ENCODE measurements at places on chromosomes 6 and 20.
A peak's percentile ranks its signal among the peaks of the same experiment; 100 is the strongest.

DNA sequence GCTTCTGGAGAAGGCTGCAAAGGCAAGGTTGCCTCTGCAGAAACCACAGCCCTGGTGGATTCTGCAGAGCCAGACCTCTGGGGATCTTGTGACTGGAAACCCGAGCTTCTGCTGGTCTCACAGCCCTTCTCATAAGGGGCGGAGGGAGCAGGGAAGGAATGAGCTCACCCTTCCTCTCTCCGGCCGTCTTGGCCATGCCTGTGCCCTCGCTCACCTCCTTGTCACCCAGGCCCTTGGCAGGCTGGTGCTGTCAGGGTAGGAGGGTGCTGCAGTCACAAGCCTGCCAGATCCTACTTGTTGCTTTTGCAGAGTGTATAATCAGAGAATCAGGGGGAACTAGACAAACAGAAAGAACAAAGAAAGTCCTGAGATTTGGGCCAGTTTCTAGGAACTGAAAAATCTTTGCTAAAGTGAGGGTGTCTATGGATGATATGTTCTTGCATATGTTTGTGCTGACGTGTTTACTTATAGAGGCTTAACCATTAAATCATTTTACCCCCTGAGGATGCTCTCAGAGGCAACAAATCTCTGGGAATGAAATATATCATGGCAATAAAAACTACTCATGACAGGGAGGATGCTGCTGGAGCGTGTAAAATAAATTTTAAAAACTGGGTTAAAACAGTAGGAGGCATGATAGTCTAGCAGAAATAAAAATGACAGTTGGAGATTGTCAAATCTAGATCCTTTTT, 244.9 kb upstream of the SOX4 start:
- DNase-seq, result peak; percentile 45

DNA sequence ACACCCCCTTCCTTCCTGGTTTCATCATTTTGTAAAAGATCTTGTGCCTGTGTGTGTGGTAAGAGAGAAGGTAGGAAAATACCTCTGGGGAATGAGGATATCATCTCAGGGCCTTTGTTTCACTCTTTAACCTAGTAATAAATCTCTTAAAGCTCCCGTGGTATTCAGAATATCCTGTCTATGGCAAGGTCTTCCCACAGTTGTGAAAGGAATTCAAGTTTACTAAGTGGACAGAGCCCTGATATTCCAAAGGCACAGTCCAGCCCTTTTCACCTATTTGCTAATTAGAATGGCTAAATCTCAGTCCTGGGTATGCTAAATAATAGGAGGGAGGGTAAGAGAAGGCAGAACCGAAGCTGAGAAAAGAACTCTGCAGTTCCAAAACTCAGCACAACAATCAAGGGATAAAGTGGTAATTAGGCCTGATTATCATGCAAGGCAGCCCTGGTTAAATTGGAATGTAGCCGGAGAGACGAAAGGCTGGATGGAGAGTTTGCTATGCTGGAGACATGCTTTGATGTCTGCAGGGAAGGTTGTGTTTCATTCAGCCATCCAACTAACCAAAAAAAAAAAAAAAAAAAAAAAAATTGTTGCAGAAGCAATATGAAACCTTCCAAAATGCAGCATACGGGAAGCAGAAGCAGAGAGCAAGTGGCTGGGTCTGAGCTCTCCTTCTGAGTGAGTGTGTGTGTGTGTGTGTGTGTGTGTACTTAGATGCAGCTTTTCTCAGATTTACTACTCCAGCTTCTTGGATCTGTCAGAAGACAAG, 28.5 kb upstream of the PIM1 start:
- peak; percentile 38 for DNase-seq

DNA sequence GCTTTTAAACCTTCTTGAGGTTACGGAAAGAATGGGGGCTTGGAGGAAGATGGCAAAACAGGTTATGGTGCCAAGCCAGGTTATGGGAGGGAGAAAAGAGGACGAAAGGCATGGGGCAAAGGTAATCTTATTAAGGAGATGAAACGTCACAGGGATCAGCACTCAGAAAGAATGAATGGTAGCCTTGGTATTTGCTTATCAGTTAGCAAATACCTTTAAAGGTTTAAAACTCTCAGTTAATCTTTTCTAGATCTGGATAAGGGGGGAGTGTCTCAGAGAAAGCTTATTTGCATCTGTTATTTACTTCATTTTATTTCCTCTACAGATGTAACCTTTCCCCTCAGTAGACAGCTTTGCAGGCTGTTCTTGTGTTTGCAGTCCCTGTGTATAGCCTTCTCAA, 55.5 kb upstream of the EEF1E1 start:
- no peak for DNase-seq

GRCh38 chr6:36829919-36830544, 9.2 kb downstream of the CPNE5 start:
- DNase-seq, result no peak

DNA sequence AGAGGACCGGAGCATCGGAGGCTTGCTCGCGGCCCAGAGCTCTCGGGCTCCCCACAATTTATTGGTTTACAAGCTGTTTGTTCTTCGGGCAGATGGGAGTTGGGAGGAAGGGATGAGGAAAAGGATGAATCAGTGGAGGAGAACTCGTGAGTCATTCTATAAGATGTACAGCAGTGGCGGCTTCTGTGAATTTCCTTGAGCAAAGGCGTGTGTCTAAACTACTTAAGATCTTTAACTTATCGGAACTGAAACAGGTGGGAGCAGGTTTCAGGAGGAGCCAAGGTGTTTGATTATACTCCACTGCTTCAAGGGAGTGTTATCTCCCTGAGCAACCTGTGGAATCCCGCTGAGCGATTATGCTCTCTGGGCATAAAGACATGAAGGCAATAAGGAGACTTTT, 50.5 kb upstream of the IBTK start:
- no peak for DNase-seq

DNA sequence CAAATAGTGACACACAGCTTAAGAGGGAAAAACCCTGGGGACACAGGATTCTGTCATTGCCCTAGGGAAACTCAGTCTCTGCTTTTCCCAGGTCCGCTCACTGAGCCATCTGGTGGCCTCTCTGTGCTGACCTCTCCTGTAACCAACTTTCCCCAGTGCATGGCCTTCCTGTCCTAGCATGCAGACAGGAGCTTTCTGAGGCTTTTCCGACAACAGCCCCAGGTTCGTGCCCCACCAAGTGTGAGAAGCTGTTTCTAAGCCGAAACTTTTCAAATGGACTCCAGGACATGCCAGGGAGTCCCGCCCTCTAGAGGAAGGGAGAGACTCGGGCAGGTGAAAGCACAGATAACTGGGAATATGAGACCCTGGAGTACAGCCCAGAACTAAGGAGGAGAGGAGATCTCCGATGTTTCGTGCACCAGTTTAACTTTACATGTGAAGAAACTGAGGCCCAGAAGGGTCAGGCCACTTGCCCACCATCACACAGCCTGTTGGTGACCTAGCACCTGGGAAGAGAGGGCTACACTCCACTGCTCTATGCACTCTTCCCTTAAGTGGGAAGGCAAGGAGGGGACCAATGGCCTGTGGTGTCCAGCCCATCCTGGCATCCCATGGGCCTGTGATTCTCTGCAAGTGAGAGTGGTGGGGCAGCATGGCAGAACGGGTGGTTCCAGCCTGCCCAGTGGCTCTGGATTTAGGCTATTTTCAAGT, 46.2 kb downstream of the RPP40 start:
- no peak for DNase-seq

DNA sequence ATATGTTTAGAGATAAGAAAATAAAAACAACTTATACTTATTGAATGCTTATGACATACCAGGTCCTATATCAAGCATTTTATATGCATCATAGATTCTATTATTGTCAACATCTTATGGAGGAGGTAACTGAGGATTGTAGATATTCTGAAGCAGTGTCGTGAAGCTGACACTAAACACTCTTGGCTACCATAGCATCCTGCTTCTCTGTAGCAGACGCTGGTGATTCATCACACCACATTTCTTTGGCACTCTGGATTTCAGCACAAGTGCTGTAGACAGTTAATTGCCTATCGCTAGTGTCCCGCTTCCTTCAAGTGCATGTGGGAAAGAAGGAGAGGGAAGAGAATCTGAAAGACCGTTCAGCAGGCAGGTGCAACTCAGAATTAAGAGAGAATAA, 317.1 kb downstream of the PLCB1 start:
- peak; percentile 58 for DNase-seq

GRCh38 chr6:23656255-23657194, 469.5 kb upstream of the NRSN1 start:
- DNase-seq, result no peak

- peak; percentile 46 for DNase-seq
Observed at GRCh38 chr6:30322527-30323501, 3.9 kb upstream of the TRIM39 start.

GRCh38 chr6:318243-318890, 26.1 kb downstream of the DUSP22 start:
- DNase-seq, result no peak

DNA sequence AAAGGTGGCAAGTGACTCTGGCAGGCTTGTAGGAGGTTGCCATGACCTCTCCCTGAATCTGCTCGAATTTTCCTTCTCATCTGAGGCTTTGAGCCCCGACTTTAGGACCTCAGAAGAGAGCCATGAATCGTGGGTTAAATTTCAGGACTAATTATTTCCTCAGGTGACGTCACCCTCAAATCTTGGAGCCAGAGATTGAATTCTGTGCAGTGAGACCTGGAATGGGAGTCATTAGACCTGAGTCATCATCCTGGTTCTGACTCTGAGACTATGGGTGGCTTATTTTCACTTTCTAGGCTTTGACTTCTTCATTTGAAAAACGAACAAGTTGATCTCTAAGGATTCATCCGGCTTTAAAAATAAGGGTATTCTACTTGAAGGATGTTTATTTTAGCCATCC, 48.5 kb upstream of the PDYN start:
- no peak for DNase-seq

DNA sequence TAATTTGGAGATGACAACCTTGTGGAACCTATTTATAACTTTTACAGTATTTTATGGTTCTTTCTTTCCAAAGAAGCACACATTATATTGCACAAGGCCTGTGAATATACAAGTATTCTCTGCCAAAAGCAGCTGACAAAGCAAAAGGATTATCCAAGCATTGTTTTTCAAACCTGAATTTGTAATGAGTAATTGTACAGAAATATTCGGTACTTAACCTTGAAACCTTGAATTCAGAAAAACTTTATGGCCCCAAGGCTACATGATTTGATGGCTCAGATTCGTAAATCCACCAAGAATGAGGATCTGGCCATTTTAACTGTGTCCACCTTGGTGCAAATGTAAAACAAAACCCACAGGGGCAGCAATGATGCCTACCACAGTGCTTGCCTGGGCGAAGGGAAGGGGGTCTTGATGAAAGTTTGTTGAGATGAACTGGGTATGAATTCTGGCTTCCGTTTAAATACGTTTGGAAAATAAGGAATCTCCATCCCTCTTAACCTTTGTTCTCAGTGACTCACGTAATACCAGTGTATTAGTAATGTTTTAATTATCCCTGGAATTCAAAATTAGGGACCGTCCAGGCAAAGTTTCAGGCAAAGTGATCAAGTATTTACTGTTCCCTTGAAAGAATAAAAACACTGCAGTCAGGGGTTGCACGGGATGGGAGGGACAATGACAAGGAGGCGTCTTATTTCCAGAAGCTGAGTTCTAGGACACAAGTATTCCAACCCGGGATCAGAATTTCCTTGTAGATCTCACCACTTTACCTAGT, 2.7 kb upstream of the RBM24 start:
- DNase-seq, result no peak

- DNase-seq, result peak; percentile 84
Observed at GRCh38 chr6:53956068-53956711, 155.1 kb upstream of the MLIP start.

DNA sequence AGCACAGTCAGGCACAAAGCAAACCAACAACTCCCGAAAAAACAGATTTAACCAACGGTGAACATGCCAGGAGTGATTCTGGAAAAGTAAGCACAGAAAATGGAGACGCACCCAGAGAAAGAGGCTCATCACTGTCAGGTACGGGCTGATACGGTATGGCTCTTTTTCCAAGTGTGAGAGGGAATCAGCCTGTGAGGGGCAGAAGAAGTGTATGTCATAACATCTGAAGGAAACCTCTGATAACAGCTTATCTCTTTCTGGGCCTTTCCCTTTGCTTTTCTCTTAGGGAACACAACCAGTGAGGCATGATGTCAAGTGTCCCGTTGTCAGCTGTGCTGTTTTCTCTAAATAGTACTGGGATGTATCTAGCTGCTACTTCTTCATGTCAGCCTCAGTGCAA, 32.1 kb downstream of the ARFGEF2 start:
- DNase-seq, result no peak

- DNase-seq, result no peak
Observed at GRCh38 chr6:153140299-153140698, 9.2 kb upstream of the RGS17 start.

DNA sequence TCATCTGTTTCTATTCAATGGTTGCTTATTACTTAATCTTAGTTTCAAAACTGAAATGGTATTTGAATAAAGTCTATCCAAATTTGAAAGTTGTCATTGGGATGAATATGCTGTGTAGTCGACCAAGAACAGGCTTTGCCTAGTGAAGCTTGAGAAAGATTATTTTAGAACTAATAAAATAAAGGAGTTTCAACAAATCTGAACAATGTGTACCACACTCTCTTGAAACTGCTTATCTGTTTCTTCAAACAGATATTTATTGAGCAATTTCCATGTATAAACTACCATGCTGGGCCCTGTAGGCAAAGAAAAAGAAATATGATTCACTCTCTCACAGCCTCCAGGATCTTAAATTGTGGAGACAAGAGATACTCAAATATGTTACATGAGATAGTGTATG, 174.4 kb downstream of the OGFRL1 start:
- no peak for DNase-seq

GRCh38 chr6:34145161-34146020, 496 bp downstream of the GRM4 start:
- peak; percentile 55 for DNase-seq

GRCh38 chr20:5127204-5127858, 523 bp downstream of the CDS2 start:
- peak; percentile 41 for DNase-seq

DNA sequence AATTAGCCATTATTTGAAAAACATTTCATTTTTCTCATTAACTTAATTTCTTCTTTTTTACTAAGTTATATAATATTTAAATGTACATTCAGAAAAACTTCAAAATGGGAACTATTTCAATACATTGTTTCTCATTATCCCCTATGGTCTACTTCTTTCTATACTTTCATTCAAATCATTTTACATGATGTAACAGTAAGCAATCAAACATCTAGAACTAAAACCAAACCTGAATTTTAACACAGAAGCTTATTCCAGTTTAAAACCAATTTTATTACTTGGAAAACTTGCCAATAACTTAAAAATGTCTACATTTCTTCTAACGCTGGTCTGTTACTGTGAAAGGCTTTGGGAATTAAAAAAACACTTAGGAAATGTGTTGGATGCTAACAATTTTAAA, 4.6 kb upstream of the PRR18 start:
- DNase-seq, result no peak
